ENCODE measurements at places on chromosomes 1 and 21. TPM values are rescaled to one million over a fixed set of nuclear protein-coding genes. Genes with fewer than 3 reads are reported as not detected.
A peak's percentile ranks its signal among the peaks of the same experiment; 100 is the strongest.

DNA sequence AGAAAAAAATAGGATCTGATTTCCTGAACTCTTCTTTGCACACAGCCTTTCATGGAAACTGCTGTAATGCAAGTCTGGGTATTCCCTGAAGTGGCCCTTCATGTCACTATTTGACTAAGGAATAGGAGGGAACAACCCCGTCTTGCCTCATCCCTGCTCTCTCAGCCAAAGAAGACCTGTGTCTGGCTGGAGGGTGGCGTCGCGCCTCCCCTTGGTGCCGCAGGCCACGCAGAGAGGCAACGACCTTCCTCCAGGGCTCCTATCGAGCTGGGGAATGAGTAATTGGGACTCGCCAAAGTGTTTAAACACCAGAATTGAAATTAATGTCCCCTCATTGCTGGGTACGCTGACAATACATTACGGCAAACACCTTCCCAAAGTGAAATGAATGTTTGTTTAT, 129.8 kb downstream of the PBX1 start:
- DNase-seq: no peak

GRCh38 chr1:238674316-238674715, 712.1 kb upstream of the CHRM3 start:
- DNase-seq: no peak

DNA sequence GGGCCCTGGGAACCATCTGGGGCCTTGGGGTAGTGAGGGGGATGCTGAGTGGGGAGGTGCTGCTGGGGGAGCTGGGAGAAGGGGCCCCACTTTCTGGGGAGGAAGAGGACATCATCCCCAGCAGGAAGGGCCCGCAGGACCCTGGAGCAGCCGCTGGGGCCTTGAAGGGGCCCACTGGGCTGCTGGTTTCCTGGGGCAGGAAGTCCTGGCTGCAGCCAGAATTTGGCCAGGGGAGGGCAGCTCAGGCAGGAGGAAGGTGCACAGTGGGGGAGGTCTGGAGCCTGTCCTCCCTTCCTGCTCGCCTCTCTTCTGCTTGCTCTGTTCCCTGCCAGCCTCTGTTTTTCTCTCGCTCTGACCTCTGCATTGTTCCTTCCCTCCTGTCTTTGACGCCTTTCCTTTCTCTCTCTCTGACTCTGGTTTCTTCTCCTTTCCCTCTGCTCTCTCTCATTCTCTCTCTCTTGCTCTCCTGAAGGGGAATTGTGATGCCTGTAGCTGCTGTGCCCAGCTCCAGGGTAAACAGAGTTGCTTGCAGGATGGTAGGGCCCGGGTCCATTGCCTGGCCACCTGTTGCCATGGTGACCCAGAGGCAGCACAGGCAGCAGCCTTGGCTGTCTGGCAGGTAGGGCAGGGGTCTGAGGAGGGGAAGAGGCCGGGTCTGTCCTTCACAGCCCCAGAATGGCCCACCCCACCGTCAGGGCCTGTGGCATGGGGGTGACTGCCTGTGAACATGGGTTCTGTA, 23.9 kb downstream of the ACOT11 start:
- peak; percentile 67 for DNase-seq

The CD5L gene
- total RNA-seq: not detected

GRCh38 chr1:184620469-184620868, 134.2 kb downstream of the EDEM3 start:
- DNase-seq: no peak

GRCh38 chr1:38539931-38540330, 319.6 kb downstream of the RRAGC start:
- DNase-seq: no peak

The DIRAS3 gene
- total RNA-seq: 0.21 TPM

The SLC50A1 gene
- 30.0 TPM for total RNA-seq

GRCh38 chr1:174828264-174828663, 171.5 kb upstream of the CACYBP start:
- no peak for DNase-seq

GRCh38 chr1:8589571-8589970, 227.9 kb downstream of the RERE start:
- DNase-seq: no peak

- DNase-seq: no peak
Observed at GRCh38 chr1:36389999-36390398, 4.3 kb upstream of the STK40 start.

DNA sequence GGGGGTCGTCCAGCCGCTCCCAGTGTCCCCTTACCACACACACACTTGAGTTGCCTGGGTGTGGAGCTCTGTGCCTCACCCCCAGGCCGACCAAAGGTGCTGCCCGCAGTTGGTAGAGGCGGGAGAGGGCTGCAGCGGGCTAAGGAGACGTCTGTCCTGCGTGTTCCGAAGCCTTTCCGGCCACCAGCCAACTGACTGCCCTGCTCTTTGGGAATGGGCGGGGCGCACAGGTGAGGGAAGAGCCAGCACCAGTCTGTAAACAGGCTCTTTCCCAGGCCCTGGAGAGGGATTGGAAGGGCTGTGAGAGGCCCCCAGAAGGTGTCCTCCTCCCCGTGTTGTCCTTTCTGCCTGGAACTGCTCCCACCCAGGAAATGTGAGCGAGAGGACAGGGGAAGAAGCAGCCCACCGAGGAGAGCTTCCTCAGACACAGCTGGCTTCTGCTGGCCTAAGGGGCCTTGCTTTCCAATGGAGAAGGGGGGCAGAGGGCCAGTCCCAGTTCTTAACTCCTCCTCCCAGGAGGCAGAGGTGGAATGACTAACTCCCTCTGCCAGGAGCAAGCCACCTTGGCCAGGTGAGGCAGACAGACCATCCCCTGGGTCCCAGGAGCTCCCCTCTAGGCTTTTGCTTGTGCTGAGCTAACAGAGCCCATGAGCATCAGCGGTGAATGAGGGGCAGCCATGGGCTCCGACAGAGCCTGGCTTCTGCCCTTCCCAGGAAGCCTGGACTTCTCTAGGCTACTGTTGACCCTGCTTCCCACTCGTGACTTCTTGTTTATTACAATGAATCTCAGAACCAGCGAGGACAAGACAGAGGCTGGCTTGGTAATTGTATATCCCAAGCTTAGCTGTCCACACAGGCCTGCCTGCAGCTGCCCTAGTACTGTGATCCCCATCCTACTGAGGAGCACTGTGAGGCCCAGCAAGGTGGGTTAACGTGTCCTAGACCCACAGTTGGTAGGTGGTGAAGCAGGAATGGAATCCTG, 158.1 kb upstream of the COA6 start:
- DNase-seq: peak; percentile 76

The KLHDC7A gene
- total RNA-seq: 19.9 TPM

The ICOSLG gene
- total RNA-seq: 2.2 TPM

The INAVA gene
- 43.9 TPM for total RNA-seq

GRCh38 chr1:90155721-90156487, 161.0 kb downstream of the ZNF326 start:
- DNase-seq: no peak

DNA sequence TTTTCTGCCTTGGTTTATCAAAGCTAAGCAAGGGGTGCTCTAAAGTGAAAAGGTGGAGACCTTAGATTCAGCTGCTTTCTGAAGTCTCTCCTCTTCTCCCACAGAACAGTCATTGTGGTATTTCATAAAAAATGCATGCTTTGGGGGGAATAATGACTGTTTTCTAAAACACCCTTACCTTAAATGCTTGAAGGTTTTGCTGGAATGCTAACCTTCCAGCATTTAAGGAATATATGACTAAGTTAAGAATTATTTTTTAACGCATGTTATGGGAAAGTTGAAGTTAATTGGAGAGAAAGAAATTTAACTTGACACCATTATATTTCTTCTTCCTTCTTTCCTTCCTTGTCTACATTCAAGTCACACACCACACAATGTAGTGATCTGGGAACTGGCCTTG, 162.5 kb downstream of the ROR1 start:
- no peak for DNase-seq

GRCh38 chr1:226977643-226978431, 37.7 kb downstream of the COQ8A start:
- no peak for DNase-seq

The TCP10L gene
- total RNA-seq: 0.12 TPM

The ZSWIM5 gene
- 3.6 TPM for total RNA-seq

The TMEM61 gene
- 2.0 TPM for total RNA-seq

GRCh38 chr1:214332946-214333798, 52.2 kb downstream of the SMYD2 start:
- DNase-seq: peak; percentile 76

DNA sequence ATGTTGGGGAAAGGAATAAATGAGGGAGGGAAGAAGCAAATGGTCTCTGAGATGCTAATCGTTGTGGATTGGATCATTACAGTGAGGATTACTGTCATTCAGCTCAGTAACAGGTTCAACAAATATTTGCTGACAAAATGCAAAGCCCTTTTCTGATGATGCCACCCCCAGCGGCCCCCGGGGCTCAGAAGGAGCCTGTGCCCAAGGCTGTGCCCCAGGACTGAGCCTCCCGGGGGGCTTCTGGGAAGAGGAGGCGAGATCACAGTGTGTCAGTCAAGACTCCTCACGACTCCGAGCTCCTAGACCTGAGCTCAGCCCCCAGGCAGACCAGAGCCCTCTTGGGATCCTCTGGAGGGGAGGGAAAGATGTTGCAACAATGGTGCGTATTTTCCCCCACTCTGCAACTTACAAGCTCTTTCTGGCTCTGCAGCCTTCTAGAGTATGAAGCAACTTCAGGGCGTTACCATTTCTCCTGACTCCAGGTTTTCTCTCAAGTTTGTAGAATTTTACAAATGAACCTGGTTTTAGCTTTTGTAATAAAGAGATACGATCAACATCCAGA, 20.8 kb downstream of the EPHA8 start:
- DNase-seq: no peak

DNA sequence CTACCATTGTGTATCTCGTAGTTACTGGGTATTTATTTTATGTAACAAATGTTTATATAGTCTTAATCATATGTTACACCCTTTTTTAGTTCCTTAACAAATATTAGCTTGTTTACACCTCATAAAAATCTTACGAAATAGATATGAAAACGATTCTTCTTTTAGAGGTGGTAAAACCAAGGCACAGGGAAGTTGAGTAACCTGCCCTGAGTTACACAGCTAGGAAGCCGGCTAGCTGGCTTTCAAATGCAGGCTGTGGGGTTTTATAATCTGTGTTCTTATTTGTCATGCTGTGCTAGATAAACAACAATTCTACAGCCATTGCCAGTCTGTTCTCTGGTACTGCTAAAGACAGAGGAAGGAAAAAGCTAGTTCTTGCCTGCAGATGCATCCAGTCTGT, 109.6 kb downstream of the NOS1AP start:
- DNase-seq: no peak

DNA sequence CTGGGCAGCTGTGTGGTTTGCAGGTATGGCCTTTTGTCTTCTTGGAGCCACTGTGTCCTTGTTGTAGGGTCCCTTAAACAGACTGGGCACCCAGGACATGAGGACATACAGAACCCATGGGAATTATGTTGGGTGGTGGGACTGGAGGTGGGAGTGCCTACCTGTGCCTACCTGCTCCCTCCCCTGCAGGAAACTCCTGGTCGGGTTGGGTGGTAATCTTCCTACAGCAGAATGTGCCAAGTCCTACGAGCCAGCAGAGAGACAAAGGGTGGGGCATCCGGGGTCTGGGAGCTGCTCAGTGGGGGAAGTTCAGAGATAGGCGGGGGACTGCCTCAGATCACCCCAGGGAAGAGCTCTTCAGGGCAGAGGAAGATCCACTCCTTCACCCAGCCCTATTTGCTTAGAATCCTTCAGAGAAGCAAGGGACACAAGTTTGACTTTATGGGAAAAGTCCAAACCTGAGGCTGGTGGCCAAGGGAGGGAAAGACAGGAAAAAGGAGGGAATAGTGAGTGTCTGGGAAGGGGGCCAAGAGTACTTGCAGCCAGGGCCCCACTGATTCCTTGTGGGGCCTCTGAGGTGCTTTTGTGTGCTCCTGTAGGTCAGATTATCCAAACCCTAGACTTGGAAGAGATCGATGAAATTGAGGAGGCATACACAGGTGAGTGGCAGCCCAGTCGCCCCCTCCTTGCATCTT, 58.3 kb downstream of the KIF21B start:
- DNase-seq: no peak

The FMO2 gene
- not detected for total RNA-seq

The CAPN9 gene
- total RNA-seq: 0.07 TPM

DNA sequence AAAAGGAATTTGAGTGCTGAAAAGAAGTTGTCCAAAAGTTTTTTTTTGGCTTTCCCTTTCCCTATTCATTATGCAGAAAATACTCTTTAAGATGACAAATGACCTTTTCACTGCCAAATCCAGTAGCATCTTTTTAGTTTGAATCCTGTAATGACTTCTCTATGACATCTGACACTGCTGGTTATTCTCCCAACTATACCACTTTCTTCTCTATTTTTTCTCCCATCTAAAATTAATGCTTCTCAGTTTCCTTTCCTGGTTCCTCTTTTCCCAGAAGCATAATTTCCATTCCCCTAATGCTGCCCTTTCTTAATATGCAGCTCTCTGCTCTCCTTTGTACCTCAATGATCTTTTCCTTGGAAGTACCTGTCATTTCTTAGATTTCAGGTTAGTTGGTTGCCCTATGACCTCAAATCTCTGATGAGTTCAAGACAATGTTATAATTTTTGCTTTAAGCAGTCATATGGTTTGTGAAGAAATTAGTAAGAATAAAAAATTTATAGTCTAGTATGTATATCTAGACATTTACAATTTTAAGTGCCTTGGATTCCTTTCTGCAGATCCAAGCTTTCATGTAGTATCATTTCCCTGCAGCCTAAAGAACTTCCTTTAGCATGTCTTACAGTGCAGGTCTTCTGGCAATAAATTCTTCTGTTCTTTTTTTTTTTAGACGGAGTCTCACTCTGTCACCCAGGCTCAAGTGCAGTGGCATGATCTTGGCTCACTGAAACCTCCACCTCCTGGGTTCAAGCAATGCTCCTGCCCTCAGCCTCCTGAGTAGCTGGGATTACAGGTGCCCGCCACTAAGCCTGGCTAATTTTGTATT, 150.8 kb downstream of the CDC42BPA start:
- no peak for DNase-seq

The CA14 gene
- 42.9 TPM for total RNA-seq

The RAB7B gene
- total RNA-seq: not detected

GRCh38 chr1:91024481-91025119, 2.8 kb upstream of the ZNF644 start:
- no peak for DNase-seq

DNA sequence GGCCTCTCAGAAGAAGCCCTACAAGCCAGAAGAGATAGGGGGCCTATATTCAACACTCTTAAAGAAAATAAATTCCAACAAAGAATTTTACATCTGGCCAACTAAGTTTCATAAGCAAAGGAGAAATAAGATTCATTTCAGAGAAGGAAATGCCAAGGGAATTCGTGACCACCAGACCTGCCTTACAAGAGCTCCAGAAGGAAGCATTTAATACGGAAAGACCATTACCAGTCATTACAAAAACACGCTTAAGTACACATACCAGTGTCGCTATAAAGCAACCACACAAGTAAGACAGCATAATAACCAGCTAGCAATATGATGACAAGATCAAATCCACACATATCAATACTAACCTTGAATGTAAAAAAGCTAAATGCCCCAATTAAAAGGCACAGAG, 704.9 kb upstream of the CHRM3 start:
- DNase-seq: no peak

The MROH7 gene
- not detected for total RNA-seq

DNA sequence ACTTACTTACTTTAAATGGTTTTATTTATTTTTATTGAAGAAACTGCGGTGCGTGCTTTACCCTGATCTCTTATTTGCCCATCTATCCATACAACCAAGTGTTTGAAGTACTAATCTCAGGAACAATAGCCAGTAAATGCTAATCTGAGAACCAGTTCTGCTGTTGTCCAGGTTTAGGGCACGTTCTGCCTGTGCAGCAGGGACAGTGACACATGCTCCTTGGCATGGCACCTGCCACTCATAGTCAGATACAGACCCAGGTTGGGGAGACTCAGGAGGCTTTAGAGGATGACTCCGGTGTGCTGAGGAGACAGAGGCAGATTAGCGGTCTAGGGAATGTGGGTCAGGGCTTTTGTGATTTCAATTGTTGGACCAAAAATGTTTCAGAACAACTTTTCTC, 83.6 kb downstream of the NRIP1 start:
- DNase-seq: no peak
